CD4-positive, alpha-beta T cell treated with Interleukin-17A for 1 hour (primary cell): ENCODE measurements at places on chromosomes 6 and 20.

DNA sequence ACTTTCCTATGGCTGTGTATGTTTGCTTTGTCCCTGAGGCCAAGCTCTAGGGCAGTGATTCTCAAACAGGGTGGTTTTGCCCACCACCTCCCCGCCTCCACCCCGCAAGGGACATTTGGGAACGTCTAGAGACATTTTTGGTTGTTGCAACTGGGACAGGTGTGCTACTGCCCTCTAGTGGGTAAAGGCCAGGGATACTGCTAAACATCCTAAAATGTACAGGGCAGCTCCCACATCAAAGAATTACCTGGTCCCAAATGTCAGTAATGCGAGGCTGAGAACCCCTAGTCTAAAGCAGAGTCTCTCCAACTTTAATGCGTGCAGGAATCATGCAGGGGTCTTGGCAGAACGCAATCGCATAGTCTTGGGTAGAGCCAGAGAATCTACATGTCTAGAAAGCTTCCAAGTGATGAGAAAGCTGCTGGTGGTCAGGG is 5.1 kb downstream of the KCNS1 start:
- DNase-seq, result peak; percentile 73

GRCh38 chr6:43141644-43142043 is 29.4 kb upstream of the SRF start:
- no peak for DNase-seq

- no peak for DNase-seq
These were observed 356.7 kb downstream of the QKI start for GRCh38 chr6:163771180-163771579.

DNA sequence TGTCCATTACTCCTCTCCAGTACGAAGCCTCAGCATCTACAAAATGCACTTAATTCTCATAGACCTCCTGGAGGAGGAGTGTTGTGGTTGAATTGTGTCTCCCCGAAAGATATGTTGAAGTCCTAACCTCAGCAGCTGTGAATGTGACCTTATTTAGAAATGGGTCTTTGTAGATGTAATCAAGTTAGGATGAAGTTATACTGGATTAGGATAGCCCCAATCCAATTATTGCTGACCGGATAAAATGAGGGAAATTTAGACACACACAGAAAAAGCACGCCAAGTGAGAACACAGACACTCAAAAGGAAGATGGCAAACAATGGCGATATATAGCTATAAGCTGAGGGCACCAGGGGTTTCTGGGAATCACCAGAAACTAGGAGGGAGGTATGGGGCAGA is 64.2 kb upstream of the FAM184A start:
- DNase-seq, result no peak

DNA sequence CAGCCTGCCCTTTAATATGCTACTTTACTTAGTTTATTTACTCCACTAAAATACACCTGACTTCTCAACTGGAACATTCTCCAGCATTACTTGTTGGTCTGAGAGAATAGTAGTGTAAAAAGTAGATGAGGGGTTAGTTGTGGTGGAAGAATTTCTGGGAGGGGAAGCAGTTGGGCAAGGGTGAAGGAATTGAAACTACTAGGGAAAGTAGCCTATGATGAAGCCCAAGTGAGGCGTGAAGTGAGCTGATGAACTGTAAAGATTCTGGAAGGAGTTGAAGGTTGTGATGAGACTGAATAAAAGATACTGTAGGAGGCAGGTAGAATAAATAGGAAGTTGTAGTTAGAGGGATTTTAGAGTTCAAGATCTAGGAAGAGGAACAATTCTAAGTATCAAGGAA is 72.5 kb downstream of the ITCH start:
- DNase-seq, result no peak
